ENCODE measurements at places on chromosomes 3 and 15.
A peak's percentile ranks its signal among the peaks of the same experiment; 100 is the strongest.

- DNase-seq, result no peak
These were observed 74.4 kb downstream of the MOBP start for GRCh38 chr3:39541917-39542329.

- DNase-seq, result no peak
These were observed 159.6 kb downstream of the GBE1 start for GRCh38 chr3:81601707-81602305.

DNA sequence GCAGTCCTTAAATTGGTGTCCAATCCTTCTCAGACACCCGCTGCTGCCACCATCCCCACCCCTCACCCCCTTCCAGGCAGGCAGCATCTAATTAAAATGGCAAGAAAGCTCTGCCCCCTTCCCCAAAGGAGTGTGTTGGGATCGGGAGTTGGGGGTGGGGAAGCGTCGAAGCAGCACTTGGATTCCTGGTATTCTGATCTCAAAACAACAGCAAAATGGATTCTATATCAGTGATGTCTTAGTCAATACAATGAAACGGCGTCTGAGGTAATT lies 1.4 kb downstream of the TNIK start:
- DNase-seq, result peak; percentile 21

DNA sequence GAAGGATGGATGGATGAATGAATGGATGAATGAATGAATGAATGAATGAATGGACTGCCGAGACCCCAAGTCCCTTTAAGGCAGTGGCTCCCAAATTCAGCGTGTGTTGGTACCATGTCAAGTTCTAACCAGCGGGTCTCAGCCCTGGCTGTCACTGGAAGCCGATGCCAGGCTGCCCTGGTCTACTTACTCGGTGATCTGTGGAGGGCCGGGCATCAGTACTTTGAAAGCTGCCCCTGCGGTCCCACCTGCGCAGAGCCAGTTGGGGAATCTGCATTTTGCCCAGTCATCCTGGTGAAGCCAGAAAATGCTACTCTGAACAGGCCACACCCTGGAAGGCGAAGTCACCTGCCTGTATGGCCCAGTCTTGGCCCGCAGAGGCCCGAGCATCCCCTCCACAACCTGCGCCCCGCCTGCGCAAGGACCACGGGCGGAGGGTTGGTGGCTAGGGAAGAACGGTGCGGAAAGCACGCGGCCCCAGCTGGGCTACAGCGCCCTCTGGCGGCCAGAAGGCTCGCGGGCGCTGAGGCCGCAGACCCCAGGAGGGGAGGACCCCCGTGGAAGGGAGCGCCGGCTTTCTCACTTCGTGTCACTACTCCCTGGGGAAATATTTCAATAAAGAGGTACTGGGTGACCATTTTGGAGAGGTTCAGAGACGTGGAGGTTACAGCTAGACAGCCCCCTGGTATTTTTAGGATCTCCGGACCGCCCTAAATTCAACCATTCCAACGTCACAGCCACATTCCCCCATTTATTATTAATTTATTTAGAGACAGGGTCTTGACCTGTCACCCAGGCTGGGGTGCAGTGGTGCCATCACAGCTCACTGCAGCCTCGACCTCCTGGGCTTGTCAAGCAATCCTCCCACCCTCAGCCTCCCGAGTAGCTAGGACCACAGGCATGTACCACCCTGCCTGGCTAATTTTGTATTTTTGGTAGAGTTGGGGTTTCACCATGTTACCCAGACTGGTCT lies 34.9 kb downstream of the PRKCD start:
- DNase-seq, result peak; percentile 71

GRCh38 chr15:85960381-85960780 lies 119.3 kb upstream of the AGBL1 start:
- no peak for DNase-seq
